ENCODE measurements at places on chromosomes 2 and 18.

- no peak for DNase-seq
These were observed 7.1 kb downstream of the MYOM1 start for GRCh38 chr18:3212657-3213056.

GRCh38 chr2:187299122-187299906, 148.7 kb downstream of the CALCRL start:
- peak; percentile 51 for DNase-seq

- DNase-seq = no peak
These were observed 73.1 kb upstream of the MAP4K3 start for GRCh38 chr2:39510140-39510539.

GRCh38 chr2:128380061-128380889, 61.6 kb upstream of the HS6ST1 start:
- no peak for DNase-seq

- no peak for DNase-seq
These were observed 197.3 kb downstream of the DCC start for GRCh38 chr18:52537261-52537660.

- no peak for DNase-seq
These were observed 9.2 kb downstream of the ALLC start for GRCh38 chr2:3667151-3667631.

DNA sequence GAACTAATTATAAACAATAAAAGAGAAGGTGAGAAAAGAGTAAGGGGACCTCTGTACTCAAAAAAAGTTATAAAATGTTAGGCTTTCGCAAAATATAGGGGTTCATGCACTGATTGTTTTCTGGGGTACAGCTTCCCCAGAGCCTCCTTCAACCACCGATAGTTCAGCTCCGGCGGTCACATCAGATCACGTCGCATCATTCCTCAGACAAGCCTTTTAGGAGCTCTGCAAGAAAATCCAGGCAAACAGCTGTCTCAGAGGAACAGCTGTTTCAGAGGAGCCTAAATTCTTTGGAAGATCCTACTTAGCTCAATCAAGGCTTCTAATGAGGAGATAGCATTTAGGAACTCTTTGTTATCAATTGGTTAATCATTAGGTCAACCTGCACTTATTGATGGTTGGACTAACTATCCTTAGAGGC, 78.7 kb downstream of the MYCN start:
- DNase-seq = no peak

GRCh38 chr2:37898448-37898847, 26.6 kb upstream of the RMDN2 start:
- DNase-seq = no peak

- peak; percentile 51 for DNase-seq
These were observed 308.3 kb downstream of the TSN start for GRCh38 chr2:122063716-122064115.

DNA sequence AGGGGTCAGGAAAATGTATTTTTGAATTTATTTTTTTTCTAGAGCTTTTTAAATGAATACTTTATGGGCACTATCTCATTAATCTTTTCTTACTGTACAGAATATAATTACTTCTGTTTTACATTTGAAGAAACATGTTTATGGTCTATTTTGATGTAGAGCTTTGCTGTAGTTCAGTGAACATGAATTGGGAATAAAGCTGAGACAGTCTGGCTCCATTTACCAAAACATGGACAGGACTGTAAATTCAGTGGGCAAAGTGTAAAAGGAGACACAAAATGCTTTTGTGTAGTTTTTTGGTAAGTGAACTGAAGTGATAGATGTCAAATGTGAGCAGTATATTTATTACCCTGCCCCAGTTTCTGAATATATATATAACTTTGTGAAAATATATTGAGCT, 1298.8 kb upstream of the NXPH2 start:
- no peak for DNase-seq

All from GM23248 (cell line).